ELR (cell line): ENCODE measurements at places on chromosomes 2 and 18.

DNA sequence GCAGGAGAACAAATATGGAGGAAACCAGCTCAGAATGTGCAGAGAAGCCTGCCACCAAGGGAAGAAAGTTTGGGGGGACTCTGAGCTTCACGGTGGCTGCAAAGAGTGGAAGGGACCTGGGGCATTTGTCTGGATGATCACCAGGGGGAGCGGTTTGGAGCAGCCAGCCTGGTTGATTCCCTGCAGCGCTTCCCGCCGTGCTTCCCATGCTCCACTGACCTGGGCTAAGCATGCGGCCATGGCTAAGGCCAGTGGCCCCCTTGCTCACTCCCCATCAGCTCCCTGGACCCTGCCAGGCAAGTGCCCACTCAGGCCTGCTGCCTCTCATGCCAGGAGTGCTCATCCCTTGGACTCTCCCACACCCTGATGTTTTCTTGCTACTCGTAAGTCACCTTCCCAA lies 27.0 kb downstream of the NTSR2 start:
- DNase-seq: no peak

GRCh38 chr2:158968396-158969161 lies at the start of gene TANC1:
TANC1 (plus strand) TSS chr2:158968640; CDS start chr2:159065911, 97,271 bp downstream.
- DNase-seq: peak; percentile 95

GRCh38 chr2:196750977-196751631 lies 48.4 kb downstream of the GTF3C3 start:
- DNase-seq: peak; percentile 81

DNA sequence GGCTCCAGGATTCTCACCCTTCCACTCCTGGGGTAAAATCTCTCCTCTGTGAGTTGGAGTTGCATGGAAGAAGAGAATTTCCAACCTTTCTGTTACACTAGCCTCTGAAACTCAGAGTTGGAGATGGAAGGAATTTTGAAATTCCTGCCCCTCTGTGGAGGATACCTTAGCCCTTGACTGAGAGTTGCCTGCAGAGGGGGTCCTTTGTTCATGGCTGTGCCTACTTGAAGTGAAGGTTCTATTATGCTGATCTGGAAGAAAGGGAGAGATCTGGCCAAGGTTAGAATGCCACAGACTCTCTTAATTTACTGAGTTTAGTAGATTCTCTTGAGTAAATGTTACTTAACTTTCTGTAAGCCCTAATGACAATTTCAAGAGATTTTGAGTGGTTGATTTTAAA lies 626.6 kb upstream of the GYPC start:
- no peak for DNase-seq

- DNase-seq: no peak
Measured at GRCh38 chr2:234955091-234955591, 3.3 kb downstream of the SH3BP4 start.

DNA sequence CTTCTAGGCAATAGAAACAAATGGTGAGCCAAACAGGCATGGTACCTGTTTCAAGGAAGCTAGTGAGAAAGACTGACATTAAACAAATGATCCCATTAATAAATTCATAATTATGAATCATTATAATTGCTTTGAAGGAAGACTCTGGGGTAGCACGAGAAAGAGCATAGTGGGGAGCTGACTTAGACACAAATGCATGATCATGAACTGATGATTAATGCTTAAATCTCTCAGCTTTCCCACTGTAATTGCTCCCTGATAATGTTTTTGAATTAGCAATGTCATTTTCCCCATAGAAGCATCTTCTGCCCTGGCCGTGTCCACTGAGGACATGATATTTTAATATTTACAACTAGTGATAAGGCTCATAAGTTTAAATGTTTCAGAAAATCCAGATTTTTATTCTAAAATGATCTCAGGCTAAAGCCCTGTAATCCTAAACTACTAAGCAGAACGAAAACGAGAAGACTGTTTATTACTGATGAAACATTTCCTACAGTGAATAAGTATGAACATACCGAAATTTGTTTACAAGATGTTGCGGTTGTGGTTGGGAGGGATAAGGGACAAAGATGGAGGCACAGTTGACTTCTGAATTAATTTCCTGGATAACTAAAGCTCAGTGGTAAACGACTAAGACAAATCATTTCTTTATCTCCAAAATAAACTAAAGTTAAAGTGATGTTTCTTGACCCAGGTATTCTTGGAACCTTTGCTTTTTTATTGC lies 47.3 kb upstream of the TACR1 start:
- peak; percentile 71 for DNase-seq
